ENCODE measurements at places on chromosomes 2 and 18.

DNA sequence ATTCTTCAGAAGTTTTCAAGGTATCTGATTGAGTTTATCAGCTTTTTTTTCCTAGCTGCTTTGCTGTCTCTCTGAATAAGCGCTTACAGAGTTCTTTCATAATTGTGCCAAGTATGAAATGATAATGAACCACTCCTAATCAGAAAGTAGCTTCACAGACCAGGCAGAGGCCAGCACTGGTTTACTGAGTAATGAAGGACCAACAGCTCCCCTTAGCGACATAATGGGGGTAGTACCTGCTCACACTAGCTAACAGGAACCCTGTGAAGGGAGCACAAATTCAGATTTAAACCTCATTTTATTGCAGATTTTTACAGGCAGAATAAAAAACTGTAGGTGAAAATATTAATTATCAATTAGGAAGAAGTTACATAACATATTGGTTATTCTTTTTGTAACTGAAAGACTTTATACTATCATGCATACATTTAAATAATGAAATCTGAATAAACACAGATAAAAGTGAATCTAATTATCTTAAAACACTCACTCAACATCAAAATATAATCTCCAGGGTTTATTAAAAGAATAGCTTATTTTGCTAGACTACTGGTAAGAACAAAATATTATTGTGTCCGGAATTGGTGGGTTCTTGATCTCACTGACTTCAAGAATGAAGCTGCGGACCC, 53.7 kb upstream of the LRRC30 start:
- DNase-seq, result no peak

GRCh38 chr2:96702098-96702785, 37.6 kb downstream of the LMAN2L start:
- no peak for DNase-seq

DNA sequence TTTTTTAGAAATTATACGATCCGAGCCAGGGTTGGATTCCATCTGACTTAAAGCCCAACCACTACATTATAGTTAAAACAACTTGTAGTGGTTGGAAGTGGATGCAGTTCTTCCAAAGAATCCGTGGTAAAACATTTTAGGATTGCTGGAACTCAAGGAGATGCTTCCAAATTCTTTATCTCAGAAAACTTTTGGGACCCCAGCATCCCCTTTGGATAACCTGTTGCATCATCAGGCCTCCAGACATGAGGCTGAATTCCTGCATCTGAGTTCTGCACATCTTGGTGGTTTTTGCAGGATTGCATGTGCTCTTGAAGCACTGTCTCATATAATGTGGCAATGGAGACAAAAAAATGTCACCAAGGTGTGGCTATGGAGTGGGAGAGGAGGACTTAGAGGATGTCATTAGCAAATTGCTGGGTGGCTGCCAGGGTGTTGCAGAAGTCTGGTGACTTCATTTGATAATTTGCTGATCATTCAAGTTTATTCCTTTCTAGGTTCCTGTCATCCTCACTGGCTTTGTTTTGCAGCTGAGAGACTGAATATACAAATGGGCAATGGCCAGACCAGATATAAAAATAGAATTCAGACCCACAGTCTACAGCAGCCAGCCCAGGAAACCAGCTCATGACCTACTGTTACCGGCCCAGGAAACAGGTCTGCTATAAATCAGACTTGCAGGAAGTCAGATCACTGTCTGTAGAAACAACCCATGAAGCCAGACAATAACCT, 207.7 kb downstream of the BCL2 start:
- peak; percentile 25 for DNase-seq

- no peak for DNase-seq
Measured at GRCh38 chr18:53660306-53660705, 564.2 kb downstream of the MBD2 start.

DNA sequence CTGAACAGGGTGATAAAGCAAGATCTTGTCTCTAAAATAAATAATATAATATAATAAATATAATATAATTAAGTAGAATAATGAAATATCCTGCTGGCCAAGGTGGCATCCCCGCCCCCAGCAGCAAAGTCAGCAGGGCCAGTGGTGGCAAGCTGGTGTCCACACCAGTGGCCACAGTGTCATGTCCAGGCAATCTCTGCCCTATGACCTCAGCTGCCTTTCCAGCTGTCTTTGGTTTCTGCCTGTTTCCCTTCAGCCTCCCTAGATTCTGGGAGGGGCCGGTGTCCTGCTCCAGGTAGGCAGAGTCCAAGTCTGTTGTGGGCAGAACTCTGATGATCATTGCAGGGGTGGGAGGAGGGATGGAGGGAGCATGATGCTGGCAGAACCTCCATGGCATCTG, 16.2 kb upstream of the STEAP3 start:
- no peak for DNase-seq

DNA sequence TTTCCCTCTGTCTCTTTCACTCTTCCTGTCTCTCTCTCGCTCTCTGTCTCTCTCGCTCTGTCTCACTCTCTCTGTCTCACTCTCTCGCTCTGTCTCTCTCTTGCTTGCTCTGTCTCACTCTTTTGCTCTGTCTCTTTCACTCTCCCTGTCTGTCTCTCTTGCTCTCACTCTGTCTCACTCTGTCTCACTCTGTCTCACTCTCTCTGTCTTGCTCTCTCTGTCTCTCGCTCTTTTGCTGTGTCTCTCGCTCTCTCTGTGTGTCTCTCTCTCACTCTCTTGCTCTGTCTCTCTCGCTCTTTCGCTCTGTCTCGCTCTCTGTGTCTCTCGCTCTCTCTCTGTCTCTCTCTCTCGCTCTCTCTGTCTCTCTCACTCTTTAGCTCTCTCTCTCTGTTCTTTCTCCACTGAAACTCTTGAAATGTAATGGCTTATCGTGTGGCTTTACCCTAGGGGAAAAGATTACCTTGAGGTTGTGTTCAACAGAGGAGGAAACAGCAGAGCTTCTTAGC, 22.9 kb downstream of the INPP1 start:
- no peak for DNase-seq

- peak; percentile 65 for DNase-seq
Measured at GRCh38 chr2:127179766-127180165, 40.3 kb downstream of the CYP27C1 start.

GRCh38 chr18:47680488-47680887, 250.0 kb downstream of the SMAD2 start:
- DNase-seq, result no peak

DNA sequence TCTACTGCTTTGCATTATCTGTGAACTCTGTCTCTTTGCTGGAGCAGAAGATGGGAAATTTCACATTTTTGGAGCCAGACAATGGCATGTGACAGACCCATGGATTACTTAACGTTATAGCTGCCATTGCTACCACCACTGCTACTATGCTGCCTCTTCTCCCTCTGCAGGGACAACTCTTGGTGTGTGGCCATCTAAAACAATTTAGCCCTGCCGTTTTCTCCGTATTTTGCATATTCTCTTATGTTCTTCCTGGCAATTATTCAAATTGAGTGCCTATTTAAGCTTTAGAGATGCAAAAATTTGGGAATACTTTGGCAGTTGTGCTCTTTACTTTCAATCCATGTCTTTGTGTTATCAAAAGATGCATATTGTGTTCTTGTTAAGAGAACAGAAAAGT, 386.8 kb downstream of the XIRP2 start:
- DNase-seq, result no peak

DNA sequence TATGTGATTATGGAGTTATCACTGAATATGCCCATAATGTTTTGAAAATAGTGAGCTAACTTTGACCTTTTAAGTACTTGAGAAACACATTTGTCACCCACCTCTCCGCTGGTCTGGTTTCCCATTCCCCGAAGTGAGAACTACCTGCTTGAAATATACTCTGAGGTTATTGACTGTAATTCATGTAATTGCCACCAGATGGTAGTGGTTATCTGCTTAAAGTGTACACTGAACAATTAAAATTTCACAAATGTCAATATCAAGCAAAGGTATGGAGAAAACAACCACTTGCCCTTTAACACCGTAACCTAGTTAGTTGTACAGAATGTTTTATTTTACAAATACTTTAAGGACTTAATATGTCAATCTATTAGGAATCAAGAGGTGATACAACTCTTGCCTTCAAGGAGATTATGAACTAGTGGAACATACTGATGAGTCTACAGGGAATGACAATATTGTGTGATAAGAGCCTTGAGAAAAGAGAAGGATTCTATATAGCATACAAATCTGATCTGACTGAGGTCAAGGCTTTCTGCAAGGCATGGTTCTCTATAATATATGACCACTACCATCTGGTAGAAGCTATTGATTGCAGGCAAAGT, 316.8 kb upstream of the KCNH7 start:
- DNase-seq, result no peak

DNA sequence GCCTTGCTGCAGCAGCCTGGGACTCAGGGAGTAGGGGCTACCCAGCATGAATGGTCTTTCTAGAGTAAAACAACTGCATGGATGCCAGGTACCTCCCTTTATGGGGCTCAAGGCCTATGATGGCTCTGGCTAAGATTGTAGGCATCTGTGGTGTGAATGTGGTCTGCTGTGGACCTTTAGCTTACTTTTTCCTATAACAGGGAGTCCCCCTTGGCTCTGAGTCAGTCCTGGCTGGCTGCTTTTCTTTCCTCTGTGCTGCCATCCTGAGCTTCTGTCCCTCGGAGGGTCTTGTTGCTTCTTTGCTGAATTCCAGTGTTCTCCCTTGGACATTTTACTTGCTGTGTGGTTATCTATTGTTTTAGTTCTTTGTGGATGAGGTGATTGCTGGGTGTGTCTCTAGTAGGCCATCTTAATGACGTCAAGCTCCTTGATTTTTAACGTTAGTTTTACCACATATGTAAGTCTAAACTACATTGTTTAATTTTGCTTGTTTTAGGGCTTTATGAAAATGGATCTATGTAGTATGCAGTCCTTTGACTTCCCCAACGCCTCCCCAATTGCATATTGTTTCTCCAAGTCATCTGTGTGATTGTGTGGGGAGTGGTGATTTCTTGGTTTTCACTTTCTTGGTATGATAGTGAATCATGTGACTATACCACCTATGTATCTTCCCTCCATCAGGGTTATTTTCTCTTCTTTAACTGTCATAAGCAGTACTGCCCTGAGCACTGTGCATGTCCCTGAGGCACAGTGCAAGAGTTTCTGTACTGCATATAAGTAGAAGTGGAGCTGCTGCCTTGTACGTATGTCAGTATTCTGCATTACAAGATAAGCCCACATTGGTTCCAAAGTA, 92.4 kb downstream of the NCK2 start:
- DNase-seq, result no peak

DNA sequence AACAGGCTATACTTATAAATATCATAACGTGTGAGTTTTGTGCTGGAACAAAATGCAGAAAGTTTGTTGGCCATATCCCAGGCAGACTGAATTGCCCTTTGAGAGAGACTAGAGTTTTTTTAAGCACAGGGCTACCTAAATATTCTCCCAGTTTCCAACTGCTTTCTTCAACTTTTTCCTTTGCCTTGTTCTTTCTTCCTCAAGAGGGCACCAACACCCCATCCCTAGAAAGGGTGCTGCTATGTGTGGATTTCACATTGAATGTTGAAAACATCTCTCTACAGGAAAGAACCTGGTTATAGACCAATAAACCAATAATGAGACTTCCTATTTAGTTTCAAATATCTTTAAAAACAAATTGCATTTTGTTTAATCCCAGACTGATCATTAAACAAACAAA, 87.9 kb downstream of the ICOS start:
- no peak for DNase-seq

DNA sequence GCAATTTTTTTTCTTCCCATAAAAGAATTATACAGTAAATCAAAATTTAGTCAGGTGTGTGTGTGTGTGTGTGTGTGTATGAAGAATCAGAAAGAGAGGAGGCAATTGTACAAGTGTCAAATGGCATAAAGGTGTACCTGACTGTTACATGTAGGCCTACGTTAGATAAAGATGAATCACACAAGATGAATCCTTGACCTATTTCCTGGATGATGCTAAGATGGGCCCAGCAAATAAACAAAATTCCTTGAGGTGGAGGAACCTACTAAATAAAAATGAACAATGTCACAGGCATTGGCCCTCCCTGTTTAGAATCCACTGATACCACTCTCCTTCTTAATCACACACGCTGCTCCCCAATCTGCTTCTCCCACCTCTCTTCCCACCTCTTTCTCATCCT, 79.7 kb upstream of the LRATD1 start:
- DNase-seq, result no peak

GRCh38 chr2:63914311-63914710, 72.6 kb downstream of the UGP2 start:
- no peak for DNase-seq

DNA sequence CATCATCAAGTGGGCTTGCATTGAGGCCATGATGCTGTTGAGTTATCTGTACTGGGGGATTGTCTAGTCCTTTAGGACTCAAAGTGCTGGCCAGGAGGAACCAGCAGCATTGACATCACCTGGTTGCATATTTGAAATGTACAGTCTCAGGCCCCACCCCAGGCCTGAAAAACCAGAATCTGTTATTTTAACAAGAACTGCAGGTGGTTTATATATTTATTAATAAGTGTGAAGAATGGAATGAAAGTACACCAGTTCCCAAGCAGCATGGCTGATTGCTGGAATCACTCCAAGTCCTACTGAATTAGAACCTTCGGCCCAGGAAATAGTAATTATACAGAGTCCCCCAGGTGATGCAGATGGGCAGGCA, 2.8 kb downstream of the IL1F10 start:
- DNase-seq, result no peak

DNA sequence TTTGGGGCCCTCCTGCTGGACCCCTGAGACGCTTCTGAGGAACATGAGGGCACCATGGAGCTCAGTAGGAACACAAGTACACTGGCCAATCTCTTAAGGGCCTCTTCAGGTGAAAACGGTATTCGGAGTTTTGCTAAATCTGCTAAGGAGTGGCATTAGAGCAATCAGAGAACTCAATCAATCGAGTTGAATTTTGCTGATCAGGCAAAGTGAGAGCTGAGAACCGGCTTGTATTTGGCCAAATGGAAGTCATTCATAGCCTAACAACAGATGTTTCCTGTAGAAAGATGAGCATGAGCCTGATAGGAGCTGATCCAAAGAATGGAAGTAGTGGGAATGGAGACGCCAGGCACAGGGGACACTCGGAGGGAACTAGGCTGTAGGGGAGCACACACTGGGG, 133.7 kb downstream of the DCDC2C start:
- no peak for DNase-seq

DNA sequence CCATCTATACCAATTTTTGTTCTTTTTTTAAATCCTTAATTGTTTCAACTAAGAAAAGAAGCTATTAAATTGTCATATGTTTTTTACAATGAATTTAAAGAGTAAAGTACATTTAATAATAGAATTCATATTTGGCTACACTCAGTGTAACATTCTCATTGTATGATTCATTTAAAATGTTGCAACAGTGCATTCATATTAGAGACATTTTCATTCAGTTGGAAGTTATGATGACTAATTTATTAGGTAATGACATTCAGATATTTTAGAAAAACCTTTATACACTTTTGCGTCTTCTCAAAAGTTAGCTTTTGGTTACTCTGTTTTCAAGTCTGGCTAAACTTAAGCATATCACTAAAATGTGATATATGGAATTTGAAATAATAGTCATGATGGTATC, 887.5 kb upstream of the NRXN1 start:
- no peak for DNase-seq

DNA sequence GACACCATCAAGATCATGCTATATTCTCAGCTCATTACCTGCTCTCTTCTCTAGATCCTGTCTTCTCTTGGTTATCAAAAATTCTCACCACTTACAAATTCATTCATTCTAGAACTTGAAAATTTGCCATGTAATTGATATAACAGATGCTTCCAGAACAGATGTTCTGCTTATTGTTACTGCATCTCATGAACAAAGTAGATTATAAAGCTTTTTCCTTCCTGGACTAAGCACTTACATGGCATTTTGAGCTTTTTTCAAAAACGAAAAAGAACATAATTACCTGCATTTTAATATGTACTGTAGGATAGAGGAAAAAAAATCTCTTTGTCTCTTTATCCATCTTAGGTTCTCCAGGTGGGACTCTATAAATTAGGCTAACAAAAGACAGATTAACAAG, 79.6 kb upstream of the CREB1 start:
- DNase-seq, result no peak

Measured in GDM1 (cell line).